ENCODE measurements at places on chromosomes 5 and 9.

DNA sequence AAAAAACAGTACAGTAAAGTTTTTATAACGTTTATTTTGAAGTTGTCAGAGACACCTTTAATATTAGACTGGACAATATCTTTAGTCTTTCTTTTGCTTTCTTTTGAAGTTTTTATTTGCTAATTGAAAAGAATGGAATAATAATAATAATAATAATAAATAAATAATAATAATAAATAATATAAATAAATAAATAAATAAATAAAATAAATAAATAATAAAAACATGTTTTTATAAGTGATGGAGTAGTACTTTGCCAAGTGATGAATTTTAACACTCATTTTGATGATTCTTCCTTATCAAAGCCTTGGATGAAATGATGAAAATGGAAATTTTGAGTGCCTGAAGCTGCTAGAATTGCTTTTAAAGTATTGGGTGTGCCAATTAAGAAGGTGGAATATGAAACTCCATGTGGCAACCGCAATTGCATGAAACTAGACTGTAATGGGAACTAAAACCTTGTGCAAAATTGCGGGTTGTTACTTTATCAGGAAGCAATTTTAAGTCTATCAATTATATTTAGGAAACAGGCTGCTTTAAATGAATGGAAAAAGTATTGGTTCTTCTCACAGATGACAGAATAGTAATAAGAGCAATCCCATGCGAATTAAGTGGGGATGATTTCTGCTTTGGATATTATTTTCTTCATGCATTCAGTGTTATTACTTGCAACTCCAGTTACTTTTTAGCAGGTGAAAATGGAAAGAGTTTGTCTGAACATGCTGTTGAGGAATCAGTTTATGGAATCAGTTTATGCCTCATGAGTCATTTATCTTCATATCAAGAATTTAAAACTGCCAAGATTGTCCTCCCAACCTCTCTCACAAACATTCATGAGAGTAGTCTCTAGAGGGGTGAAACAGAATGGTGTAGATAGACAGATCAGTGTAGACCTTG is 4.6 kb downstream of the ANXA1 start:
- peak; percentile 34 for DNase-seq

DNA sequence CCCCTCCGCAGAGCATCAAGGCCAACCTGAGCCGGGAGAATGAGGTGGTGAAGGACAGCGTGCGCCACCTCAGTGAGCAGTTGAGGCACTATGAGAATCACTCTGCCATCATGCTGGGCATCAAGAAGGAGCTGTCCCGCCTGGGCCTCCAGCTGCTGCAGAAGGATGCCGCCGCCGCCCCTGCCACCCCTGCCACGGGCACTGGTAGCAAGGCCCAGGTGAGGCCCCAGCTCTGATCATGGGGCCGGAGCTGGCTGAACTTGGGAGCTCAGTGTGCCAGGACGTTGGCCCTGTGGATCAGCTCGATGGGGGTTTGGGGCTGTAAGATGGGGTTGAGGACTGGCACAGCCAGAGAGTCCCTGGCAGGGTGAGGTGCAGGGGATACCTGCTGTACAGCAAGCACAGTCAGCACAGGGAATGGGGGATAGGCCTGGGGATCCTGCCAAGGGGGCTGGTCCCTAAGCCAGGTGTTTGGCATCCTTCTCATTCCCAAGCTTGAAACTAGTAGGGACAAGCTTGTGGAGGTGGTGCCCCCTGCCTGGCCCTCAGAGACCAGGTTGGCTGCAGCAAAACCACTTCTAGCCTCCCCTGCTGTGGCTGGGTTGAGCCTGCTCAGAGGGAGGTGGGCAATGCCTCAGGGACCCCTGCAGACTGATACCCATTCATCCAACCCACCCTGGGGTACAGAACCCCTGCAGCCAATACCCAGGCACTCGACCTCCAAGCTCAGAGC is 22.5 kb downstream of the OLFML2A start:
- DNase-seq: no peak

DNA sequence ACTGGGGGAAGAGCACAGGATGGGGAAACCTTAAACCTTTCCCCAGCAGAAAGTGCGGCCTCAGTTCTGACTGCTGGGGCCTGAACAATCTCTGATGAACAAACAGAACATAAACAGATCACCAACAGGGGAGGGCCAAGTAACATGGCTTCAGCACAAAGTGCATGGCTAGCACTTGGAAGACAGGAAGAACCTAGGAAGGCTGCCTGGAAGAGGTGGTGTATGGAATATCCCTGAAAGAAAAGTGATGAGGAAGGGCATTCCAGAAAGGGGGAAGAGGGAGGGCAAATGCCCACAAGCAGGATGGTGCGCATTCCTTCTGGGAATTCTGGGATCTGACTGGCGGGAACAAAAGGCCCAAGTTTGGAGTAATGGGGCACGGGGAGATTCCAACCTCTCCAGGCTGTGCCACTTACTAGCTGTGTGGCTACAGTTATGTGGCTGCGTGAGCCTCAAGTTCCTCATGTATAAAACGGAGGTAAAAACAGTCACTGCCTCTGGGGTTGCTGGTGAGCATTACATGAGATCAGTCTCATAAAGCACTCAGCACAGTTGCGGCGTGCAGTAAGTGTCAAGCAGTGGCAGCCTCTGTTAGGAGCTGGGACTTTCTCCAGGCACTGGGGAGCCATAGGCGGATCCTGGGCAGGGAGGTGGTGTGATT is 1.6 kb downstream of the PDGFRB start:
- peak; percentile 86 for DNase-seq

GRCh38 chr5:79547429-79547822 is 33.5 kb upstream of the HOMER1 start:
- no peak for DNase-seq

DNA sequence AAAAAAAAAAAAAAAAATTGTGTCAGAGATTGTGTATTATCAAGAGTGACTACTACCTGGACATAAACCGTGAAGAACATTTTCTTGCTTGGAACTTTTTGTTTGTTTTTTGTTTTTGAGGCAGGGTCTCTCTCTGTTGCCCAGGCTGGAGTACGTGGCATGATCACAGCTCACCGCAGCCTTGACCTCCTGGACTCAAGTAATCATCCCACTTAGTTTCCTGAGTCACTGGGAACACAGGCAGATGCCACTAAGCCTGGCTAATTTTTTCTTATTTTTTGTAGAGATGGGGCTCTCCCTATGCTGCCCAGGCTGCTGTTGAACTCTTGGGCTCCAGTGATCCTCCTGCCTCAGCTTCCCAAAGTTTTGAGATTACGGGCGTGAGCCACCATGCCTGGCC is 25.8 kb downstream of the DCP2 start:
- no peak for DNase-seq

- no peak for DNase-seq
Measured at GRCh38 chr5:135609981-135610380, 31.2 kb upstream of the CXCL14 start.

- DNase-seq: no peak
Measured at GRCh38 chr5:68173007-68173406, 42.5 kb upstream of the PIK3R1 start.

DNA sequence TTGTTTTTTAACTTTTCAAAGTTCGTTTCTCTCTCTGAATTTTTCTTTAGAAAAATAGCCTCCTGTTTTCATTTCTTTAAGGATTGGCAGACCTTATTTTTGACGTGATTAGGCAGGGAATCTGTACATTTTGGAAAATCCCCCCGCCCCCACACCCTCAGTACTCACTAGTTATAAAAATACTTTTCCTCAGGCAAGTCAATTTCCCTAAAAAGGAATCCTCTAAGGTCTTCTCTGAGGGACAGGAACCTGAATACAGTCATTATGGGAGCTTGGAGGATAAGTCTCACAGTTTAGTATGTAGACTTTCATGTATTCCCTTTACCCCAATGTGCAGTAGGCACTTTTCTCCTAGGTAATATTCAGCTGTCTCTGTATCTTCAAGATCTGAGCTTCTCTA is 3.9 kb upstream of the FER start:
- no peak for DNase-seq

GRCh38 chr9:110444911-110445310 is 107.2 kb upstream of the TXNDC8 start:
- peak; percentile 97 for DNase-seq

- no peak for DNase-seq
Measured at GRCh38 chr5:6159832-6160430, 218.4 kb downstream of the MED10 start.

DNA sequence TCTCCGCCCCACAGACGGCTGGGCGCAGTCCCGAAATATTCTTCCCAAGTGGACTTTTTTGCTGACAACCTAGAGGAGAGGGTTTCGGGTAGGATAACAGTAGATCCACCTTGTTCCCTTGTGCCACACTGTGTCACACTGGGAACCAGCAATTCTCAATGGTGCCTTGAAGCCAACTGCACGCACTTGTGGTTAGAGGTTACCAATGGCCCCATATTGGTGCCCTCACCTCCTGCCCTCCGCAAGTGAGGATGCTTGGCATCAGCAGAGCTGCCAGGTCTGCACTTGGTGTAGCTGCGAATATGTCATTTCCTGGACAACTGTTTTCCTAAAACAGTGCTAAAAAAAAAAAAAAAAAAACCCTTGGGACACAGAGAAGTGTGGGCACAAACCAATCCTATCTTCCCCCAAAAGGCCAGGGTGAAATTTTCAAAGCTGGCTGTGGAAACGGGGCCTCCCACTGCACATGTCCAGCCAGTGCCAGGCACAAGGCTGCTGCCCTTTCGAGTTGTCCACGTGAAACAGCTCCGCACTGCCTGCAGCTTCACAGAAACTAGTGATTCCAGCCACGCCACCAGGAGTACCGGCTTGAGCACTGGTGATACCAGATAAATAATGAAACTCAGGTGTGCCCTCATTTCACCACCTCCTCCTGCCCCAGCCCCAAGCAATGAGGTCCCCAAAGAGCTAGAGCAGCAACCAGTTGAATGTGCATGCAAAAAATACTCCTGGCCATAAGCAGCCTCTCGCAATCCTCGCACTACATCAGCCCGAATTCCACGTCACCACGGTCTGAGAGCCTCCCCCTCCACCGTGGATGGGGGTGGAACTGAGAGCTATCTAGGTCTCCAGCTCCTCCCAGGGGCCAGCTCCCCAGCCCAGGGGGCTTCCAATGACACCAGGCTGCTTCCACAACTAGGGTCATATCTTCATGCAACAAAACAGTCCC is 51.2 kb downstream of the USP20 start:
- DNase-seq: no peak

DNA sequence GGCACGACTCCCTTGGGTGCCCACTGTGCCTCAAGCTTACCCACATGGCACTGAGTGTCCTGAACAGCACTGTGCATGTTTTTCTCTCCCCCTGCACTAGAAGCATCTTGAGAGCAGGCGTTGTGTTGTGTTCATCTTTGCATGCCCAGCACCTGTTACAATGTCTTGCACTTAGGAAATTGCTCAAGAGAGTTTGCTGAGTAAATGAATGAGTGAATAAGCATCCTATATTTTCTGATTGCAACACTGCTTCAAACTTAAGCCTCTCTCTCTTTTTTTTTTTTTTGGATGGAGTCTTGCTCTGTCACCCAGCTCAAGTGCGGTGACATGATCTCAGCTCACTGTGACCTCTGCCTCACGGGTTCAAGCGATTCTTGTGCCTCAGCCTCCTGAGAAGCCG is 94.5 kb downstream of the LMNB1 start:
- DNase-seq: peak; percentile 61

GRCh38 chr9:130010151-130010988 is 32.6 kb downstream of the FNBP1 start:
- no peak for DNase-seq

DNA sequence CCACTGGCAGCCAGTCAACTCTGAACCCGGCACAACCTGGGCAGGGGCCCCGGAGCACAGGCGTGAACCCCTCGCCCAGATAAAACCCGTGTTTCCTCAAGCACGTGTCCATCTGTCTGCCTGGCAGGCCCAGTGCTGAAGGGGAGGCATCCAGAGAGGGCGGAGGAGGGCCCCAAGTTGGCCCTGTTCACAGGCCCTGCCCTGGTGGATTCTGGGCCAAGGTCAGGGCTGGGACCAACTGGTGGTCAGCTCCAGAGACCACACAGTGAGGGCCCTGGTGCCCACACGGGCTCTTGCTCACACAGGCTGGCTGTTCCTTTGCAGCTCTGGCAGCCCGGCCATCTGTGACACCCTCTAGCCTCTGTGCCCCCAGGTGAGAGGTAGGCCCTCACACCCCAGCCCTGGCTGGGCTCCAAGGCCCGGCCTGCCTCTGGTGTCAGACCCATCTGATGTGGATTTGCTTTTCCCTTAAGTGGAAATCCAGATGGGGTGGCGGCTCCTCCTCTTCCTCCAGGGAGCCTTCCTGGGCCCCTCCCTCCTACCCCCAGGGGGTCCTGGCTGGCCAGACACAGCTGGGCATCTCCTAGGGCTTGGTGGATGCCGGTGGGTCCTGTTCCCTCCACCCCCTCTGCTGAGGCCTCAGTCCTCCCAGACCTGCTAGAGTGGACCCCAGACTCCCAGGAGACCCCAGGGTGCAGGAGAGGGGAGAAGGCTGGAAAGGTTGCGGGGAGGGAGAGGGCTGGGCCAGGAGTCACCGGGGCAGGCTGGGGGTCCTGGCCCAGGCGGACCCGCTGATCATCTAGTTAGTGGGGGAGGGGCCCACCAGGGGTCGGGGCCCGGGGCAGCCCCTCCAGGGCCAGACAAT is 525 bp upstream of the STPG3 start:
- DNase-seq: no peak

- DNase-seq: peak; percentile 55
Measured at GRCh38 chr9:128072144-128073021, 4.4 kb downstream of the SLC25A25 start.

GRCh38 chr5:6261668-6262067 is 116.7 kb downstream of the MED10 start:
- no peak for DNase-seq

GRCh38 chr5:39427229-39427628 is 2.4 kb upstream of the DAB2 start:
- DNase-seq: peak; percentile 68

- no peak for DNase-seq
Measured at GRCh38 chr5:94992325-94992724, 292.6 kb downstream of the MCTP1 start.

DNA sequence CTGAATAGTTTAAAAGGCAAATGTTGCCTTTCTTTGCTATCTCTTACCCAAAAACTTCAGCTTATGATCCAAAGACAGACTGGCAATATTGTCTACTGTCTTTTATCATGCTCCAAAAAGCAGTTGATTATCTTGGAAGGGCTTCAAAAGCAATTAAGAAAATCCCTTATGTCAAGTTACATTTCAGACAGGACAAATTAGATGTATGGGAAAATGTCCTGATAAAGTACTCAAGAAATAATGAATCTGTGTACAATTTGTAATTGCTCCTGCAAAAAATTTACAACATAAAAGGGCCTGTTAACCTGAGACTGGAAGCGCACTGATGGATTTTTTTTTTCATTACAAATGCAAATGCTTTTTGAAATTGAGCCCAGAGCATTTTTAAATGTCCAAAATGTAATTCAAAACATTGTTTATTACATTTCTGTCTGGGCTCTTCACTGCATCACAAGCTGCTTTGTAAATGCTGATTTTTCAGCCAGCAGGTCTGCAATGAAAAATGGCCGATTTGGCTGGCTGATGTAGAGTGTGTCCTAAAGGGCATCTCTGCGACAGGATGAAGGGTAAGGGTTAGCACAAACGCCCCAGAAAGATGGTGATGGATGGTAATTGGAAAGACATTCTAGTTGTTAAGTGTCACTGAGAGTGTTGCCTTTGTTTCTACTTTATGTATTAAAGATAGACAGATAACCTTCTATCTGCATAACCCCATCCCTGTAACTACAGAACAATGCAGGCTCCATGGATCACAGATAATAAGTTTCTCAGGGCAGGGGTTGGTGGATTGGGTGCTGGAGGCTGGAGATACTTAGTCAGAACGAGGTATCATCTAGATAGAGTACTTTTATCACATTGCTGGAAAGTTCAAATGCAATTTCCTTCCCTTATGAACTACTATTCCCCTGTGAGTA is 27.0 kb downstream of the MAT2B start:
- no peak for DNase-seq

Data from iris pigment epithelial cell (primary cell).